T47D (cell line): ENCODE measurements at places on chromosomes 6 and 20.

DNA sequence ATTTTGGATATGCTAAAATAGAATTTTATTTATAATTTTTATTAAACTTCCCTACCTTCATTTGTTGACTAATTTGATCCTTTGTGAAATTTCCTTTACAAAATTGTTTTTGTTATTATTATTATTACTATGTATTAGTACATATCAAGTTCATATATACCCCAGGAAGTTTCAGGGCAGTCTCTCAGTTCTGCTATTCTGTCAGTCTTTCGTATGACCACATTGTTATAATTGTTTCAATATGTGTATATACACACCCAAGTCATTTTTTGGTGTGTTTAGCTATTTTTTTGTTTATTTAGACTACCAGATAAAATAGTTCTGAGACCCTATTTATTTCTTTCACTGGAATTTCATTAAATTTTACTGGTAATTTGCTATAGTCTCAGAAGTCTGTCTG lies 72.1 kb downstream of the NKAIN2 start:
- no peak for DNase-seq

DNA sequence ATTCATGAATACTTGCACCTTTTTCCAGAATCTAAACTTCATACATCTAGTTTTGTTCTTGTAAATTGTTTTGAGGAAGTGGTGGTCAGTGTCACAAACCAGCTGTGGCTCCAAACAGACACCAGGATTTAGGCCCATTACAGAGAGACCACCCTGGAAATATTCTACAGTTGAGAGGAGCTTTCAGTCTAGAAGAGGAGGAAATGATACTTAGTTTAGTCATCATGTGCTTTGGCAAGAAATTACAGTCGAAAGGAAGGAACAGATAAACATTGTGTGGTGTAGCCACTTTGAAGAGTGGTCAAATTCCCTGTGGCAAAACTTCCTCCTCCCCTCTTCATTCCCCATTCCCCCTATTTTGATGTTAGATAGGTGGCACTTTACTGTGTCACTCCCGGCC lies 15.7 kb downstream of the DCBLD1 start:
- DNase-seq: no peak

DNA sequence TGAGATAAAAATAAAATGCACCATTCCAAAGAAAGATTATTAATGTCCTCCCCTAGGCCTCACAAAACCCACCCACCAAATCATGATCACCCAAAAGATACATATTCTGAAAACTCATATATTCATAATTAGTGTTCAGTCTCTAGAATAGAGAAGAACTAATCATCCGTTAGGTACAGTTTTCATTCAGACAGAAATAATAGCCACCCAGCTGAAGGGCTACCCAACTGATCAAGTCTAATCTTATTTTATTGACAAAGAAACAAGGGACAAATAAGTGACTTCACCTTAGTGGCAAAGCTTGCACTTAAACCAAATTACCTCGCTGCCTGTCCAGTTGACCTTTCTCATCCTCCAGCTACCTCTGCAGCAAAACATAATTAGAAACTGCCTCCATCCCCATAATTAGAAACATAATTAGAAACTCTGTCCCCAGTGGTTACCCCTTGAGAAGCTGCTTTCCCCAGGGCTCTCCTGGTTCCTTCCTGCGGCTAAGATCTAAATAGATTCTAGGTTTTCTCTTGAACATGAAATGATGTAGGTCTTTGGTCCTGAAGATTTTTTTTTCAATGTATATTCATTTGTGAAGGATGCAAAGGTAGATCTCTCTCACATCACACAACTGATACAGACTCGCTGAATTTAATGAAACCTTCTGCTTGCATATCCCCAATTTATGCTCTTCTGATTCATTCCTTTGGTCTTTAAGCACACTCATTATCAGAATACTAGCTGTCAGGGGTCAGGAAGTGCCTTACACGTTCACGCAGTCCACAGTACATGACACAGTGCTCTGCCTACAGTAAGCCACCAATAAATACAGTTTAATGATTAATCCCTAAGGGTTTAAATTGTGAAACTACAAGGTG lies 46.3 kb downstream of the HBS1L start:
- DNase-seq: no peak

GRCh38 chr6:38701551-38701950 lies 1.4 kb downstream of the GLO1 start:
- DNase-seq: no peak

- DNase-seq: no peak
Observed at GRCh38 chr20:60269573-60270162, 311.4 kb downstream of the CDH26 start.

DNA sequence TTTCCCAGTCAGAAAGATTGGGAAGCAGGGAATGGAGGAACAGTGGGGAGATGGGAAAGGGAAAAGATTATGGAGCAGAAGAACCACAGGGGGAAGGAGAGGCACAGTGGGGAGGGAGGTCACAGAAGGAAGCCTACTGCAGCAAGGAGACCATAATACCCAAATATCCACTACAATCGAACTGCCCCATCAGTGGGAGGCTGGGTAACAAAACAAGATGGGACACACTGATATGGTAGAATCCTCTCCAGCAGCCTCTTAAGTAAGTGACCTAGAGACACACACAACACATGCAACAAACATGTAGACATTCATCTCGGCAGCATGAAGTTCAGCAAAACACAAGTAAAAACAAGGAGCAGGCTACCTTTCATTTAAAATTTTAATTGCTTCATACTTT lies 4.8 kb upstream of the FOXP4 start:
- DNase-seq: no peak

- DNase-seq: no peak
Observed at GRCh38 chr20:60535211-60535610, 577.0 kb downstream of the CDH26 start.

DNA sequence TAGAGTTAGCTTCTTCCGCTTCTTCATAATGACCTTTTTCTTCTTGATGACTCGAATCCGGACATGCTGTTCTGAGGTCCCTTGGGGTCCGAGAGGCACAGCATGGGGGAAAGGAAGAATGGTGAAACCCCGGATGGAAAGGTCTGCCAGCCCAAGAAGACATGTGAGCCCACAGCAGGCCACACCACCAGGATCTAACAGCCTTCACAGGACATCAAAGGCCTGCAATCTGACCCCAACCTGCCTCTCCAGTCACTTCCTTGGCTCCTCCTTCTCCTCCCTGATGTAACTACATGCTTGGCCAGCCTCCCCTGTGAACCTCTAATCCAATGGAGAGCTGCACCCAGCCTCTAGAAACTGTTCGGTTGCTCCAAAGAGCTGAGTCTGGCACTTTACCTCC lies 1.6 kb downstream of the CPXM1 start:
- DNase-seq: peak; percentile 21
